SHP77 treated with DMSO at 0.1 percent for 48 hours (cell line): ENCODE measurements at places on chromosomes 6 and 20.

GRCh38 chr20:18057101-18057993 lies at the start of gene OVOL2:
OVOL2 (minus strand) TSS chr20:18057916; CDS start chr20:18057634, 282 bp downstream.
- no peak for DNase-seq

DNA sequence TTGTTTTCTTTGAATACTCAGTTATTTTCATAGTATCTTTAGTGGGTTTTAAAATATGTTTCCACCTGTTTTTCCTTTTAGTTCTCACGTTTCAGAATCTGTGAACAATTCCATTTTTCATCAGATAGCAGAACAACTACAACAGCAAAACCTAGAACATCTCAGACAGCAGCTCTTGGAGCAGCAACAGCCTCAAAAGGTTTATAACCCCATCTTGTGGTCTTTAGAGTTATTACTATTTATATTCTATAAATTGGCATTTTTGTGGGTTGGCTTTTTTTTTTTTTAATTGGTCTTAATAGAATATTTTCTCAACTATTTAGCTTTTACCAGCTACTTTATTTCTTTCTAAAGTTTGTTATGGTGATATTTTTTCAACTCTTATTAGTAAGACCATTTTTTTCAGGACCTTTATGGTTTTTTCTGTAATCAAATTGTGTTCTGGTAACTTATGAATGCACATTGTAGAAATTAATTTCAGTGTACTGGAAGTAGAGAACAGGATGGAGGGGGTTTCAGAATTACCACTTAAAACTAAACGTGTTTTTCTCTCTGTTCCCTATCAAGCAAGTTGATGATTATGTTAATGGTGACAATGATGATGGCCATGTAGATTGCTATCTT lies 72.2 kb downstream of the SCAF8 start:
- DNase-seq, result no peak

DNA sequence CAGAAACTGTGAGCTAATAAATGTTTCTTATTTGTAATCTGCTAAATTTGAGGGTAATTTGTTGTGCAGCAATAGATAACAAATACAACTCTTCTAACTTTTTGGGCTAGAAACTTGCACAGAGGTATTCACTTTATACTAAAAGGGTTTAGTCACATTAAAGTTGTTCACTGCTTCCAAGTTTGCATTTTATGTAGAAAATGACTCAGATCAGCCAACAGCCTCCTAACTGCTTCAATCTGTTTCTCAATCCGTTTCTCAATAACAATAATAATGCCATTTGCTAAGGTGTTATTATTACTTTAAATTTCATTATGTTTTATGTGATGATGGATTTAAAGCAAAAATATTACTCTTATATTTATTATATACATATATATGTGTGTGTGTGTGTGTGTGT lies 213.9 kb downstream of the CENPW start:
- DNase-seq, result no peak

- no peak for DNase-seq
These were observed 183.0 kb upstream of the TAB2 start for GRCh38 chr6:149134511-149134933.

GRCh38 chr6:160417550-160417949 lies 69.4 kb downstream of the SLC22A3 start:
- DNase-seq, result no peak

- DNase-seq, result no peak
These were observed 9.8 kb upstream of the TPBG start for GRCh38 chr6:82353848-82354247.

DNA sequence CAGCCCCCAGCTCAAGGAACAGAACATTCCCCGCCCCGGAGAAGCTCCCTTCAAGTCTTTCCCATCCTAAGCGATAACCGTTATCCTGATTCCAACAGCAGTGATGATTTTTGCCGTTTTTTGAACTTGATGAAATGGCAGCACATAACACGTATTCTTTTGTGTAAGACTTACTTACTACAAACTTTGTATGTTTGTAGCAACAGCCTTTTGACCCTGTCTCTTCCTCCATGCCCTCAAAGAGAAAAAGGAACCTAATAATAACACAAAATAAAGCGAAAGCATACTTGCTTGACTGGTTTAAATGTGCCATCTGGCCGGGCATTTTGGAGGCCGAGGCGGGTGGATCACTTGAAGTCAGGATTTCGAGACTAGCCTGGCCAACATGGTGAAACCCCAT lies 26.4 kb upstream of the SLC9A8 start:
- no peak for DNase-seq

DNA sequence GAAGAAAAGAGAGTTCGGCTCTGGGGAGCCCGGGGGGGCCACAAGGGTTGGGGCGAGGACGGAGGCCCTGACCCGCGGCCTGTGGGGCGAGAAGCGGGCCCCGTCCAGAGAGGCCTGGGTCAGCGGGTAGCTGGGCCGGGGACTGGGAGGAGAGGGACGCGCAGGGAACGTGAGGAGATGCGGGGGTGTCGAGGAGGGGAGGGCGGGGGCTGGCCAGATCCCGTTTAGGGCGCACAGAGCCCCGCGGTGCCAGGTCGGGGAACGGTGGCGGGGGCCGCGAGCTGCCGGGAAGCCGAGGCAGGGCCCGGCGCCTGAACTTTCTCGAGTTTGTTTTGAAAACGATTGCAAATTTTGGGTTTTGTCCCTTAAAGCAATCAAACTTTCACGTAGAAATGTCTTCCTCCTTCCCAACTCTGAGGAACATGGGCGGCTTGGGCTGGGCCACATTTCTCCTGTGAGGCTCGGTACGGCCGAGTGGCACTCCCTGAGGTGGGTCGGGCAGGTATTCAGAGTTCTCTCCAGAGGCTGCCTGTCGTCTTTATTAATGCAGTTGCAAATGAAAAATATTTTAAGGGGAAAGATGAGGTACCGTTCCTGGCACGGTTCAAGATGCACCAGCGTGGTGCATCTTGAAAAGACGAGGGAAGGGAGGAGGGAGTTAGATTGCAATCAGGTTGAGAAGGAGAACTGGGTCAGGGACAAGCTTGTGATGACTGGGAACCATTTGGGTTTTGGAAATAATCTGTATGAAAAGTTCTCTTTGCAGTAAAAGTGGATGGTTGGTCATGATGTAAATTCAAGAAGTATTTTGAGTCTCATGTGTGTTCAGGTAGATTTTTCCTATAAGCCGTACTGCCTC lies 972 bp downstream of the RNF8 start:
- no peak for DNase-seq

- DNase-seq, result no peak
These were observed 88.4 kb downstream of the FAM120B start for GRCh38 chr6:170394980-170395379.

DNA sequence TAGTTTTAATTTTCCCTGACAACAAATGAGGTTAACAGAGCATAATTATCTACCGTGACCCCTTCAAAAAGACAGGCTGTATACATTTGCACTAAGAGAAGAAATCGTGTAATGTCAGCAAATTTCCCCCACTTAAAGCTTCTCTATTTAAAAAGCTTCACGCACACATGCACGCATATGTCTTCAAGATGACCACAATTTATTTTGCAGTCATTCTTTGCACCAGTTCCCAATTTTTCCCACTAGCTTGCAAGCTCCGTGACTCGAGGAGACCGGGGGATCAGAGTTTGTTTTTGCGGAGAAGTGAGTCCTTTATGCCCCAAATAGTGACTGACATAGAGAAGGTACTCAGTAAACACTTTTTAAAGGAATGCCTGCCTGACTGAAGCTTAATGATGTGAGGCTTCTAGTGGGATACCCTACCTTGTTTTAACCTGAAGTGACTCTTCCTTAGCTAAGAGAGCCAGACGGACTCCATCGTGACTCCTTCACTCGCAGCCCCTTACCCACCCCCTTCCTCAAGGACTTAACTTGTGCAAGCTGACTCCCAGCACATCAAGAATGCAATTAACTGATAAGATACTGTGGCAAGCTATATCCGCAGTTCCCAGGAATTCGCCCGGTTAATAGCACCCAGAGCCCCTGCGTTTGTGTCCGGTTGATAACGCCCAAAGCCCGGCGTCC lies 9.3 kb upstream of the NQO2 start:
- DNase-seq, result peak; percentile 36

DNA sequence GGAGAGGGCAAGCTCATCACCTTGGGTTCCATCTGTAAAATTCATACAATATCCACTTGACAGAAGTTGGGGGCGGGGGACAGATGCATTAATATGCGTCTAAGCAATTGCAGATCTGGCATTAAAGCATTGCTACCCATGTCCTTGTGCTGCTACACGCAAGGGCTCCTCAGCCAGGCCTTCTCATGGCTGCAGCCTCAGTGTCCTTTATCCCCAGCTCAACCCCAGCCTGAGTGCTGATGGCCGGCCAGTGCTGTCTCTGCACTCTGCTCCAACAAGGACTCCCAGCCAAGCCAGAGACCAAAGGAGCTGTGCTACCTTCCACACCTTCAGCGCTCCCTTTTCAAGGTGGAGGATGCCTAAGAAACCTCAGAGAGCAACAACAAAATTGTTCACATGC lies 188.5 kb upstream of the STXBP5 start:
- no peak for DNase-seq

- DNase-seq, result no peak
These were observed 8.7 kb downstream of the SASH1 start for GRCh38 chr6:148351309-148351708.

- peak; percentile 2 for DNase-seq
These were observed 42.3 kb downstream of the UNC5CL start for GRCh38 chr6:40996591-40997233.

GRCh38 chr6:146813554-146813953 lies 214.8 kb downstream of the ADGB start:
- DNase-seq, result no peak

DNA sequence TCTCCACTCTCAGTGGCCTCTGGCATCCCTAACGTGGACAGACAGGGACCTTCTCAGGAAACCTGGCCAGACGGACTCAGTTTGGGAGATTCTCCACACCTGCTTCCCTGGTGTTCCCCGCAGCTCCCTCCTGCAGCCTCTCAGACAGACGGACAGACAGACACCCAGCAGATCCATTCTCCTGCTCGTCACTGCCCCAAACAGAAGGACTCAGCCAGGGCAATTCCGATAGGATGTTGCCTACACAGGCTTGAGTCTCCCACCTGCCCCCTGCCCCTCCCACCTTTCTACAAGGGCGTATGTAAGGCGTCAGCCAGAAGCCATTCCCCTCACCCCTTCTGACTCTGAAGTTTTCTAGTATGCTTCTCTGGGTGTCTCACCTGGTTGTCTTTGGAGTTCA lies 428 bp downstream of the CCM2L start:
- no peak for DNase-seq

DNA sequence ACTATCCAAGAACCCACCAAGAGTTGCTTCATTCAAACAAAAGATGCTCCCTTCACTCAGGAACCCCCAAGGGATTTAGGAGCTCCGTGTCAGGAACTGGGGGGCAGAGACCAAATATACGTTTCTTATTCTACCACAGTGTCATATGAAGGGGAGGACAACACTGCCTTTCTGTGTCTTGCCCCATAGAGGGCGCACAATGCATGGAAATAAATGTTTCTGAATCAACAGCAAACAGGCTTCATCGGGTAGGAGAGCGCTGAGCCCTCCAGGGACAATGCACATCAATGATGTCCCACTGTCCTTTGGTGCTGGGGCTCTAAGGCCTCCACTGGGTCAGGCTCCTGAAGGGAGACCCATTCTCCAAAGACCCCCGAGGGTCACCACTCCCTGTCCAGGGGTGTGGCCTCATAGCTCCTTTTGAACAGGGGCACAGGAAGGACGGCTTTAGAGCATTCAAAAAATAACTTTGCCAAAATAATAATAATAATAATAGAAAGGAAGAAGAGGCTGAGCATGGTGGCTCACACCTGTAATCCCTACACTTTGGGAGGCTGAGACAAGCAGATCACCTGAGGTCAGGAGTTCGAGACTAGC lies 31.1 kb downstream of the PLG start:
- no peak for DNase-seq

DNA sequence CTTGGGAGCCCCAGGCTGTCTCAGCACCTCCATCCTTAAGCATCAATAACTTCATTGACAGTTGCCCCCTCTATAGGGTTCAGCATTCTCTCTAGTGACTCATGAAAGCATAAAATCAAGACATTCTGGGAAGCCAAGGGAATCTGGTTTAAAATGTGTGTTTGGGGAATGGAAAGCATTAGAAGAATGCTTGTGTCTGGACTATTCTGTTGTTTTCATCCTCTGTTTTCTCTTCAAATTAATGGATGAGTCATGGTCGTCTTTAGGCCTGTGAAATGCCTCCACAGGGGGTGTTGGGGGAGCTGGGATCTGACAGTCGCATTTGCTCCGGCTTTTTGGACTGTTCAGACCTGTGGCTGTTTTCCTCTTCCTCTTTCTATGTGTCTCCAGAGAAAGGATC lies 279.7 kb downstream of the CDC5L start:
- DNase-seq, result no peak

DNA sequence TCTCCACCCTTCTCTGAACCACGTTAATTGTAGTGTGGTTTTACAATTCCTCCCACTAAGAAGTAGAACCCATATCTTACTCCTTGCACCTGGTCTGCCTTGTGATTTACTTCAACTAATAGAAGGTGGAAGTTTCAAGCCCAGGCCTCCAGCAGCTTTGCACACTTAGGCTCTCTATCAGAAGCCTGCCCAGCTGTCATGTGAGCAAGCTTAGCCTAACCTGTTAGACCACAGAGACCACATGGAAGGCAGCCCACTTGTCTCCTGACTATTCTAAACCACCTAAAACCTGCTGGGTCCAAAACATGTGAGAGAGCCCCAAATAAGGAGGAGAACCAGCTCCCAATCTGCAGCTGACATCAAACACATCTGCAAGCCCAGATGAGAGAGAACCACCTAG lies 127.6 kb upstream of the BTBD3 start:
- no peak for DNase-seq

GRCh38 chr20:62769346-62770071 lies 26.8 kb upstream of the MRGBP start:
- no peak for DNase-seq

GRCh38 chr6:32432050-32432450 lies 7.6 kb upstream of the HLA-DRA start:
- no peak for DNase-seq

DNA sequence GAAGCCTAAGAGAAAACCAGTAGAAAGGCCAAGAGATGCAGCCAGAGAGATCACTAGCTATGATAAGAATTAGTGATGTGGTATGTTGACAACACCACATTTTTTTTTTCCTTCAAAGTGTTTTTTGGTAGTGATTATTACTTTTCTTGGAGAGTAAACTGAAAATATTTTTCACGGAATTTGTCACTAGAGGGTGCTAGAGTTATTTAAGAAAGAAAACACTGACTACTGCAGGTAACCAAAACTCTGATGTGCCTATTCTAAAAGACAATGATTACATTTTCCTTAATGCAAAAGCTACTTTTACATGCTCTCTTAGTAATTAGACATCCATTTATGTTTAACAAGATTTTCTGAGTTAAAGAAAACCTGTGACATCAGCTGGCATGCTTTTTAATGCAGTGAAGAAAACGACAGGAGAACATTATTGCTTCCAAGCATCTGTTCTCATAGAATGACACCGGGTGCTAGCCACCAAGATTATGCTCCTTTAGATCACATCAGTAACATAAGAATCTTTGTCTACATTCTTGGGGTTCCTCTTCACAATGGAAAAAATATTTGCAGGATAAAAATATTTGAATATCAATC lies 28.8 kb downstream of the RWDD2A start:
- DNase-seq, result no peak

GRCh38 chr6:73560853-73561407 lies 40.1 kb upstream of the EEF1A1 start:
- DNase-seq, result no peak

GRCh38 chr6:33960345-33961313 lies 156.8 kb upstream of the MLN start:
- no peak for DNase-seq

GRCh38 chr20:23088866-23089265 lies 2.7 kb upstream of the CD93 start:
- DNase-seq, result no peak

- no peak for DNase-seq
These were observed 38.0 kb upstream of the ERVFRD-1 start for GRCh38 chr6:11149551-11149950.

- DNase-seq, result no peak
These were observed 109.6 kb downstream of the RTN4IP1 start for GRCh38 chr6:106519460-106520394.
